ENCODE measurements at places on chromosomes 11 and 22.

- DNase-seq: no peak
Measured at GRCh38 chr11:128513915-128514681, 73.3 kb downstream of the ETS1 start.

- DNase-seq: no peak
Measured at GRCh38 chr11:65132238-65132987, 1.9 kb downstream of the SYVN1 start.

GRCh38 chr22:39943953-39944872, 16.0 kb upstream of the TMA7B start:
- DNase-seq: no peak

DNA sequence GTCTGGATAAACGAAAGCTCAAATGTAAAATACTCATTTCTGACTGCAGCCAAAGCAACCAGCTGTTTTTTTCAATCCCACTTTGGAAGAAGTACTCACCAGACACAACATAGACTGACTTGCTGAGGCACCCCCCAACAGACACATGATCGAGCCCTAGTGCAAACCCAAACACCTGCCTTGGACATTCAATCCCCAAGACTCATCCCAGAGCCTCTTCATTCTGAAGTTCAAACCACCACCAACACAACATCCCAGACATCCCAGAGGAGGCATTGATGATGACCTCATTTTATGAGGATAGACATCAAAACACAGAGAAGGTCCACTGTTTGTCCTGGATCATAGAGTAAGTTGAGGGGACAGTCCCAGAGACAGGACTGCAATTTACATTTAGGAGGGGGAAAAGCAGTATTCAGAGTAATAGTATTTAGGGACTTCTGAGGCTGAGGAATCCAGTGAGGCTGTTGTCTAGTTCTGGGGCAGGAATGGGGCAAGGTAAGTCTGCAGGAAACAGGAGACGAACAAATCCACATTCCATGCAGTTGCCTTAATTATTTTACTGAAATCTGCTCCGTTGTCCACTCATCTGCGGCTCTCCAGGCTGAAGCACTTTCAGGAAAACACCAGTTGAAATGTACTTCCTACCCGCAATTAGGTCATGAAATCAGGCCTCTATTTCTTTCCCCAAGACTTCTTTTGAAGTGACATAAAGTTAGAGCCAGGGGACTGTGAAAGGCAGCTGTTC, 54.8 kb downstream of the CLPB start:
- DNase-seq: no peak

GRCh38 chr11:117962826-117963225, 23.4 kb upstream of the IL10RA start:
- DNase-seq: no peak

Data from activated T-helper 1 cell treated with Interleukin-2 at 50 U/mL for 16 hours (primary cell).